Epithelial cell of proximal tubule (primary cell): ENCODE measurements at places on chromosomes 13 and 19. TPM values are rescaled to one million over a fixed set of nuclear protein-coding genes. Genes with fewer than 3 reads are reported as not detected.

The NKPD1 gene
- total RNA-seq: 0.29 TPM in 1 of 2 replicates, not detected in the other

DNA sequence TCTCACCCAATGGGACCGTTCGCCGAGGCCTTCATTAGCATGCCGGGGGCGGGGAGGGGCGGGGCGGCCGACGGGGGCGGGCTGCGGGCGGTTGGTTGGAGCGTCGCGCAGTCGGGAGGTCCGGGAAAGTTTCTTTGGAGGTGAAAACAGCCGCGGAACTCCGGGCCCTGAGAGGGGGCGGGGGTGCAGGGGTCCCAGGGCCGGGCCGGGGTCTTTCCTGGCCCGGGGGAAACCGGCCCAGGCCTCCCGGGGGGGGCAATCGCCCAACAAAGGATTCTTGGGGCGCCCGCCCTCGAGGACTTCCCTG lies at the start of gene HMG20B:
Gene HMG20B (plus strand): TSS at position 90 of the 307 bp plus-strand sequence. CDS start 366 bp downstream, outside the sequence.
- no peak for DNase-seq

The ZNF714 gene
- total RNA-seq: 7.6 and 13.9 TPM in 2 replicates

The A1BG gene
- 2.7 and 20.1 TPM in 2 replicates for total RNA-seq

The ZNF497 gene
- 0.06 and 0.14 TPM in 2 replicates for total RNA-seq

GRCh38 chr19:45505151-45505995 lies 1.9 kb upstream of the VASP start:
- DNase-seq: no peak

The CLEC4G gene
- total RNA-seq: not detected in 2 replicates

The ERICH6B gene
- not detected in 2 replicates for total RNA-seq

DNA sequence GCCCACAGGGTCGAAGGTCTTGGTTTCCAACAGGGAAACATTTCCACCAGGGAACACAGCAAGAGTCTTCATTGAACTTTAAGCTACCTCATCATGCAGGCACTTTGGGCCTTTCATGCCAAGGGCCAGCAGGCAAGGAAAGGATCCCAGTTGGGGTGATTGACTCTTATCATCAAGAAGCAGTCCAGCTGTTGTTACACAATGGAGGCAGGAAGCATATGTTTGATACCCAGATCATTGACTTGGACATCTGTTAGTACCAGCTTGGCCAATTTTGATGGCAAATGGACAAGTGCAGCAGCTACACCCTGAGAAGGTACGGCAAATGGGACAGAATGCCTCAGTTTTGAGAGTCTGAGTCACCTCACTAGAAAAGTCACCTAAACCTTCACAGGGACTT lies 10.9 kb upstream of the RCBTB1 start:
- DNase-seq: no peak

DNA sequence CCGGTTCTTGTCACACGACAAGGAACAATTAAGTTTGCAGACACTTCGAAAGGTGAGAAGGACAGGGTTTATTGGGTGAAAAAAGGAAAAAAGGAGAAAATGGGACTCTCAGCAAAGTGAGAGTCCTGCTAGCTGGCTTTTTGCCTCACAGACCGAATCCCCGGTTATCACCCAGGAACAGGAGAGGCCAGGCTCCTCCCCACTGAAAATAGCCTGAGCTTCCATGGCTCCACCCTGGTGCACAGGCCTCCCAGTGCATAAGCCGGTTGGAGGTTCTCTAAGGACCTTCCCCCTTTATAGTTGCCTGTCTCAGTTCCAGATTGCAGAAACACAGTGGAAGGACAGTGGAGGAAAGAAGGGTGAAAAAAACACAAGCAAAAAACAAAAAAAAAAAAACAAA lies 571.7 kb downstream of the KCTD12 start:
- no peak for DNase-seq

DNA sequence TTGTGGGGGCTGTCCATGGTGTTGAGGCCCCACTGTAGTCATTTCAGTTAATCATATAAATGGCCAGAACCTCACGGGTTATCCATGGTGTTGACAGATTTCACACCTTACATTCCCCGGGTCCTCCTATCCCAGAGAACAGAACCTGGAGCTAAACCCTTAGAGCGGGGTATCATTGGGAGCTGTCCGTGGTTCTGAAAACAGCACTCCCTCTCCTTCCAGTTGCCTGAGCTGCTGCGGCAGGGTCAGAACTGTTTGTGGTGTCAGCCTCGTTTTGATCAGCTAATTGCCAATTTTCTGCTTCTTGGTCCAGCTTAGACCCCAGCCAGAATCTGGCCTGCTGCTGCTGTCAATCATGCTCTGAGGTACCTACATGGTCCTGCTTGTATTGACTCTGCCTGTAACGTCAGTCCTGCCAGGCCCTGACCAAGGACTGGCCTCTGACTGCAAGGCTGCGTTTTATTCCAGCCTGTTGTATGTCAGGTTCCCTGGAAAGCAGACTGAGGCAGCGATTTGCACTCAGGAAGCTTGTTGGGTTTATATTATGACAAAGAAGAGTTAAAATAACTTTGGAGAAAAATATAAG lies 55.8 kb upstream of the KCTD15 start:
- DNase-seq: no peak

- no peak for DNase-seq
These were observed 29.4 kb downstream of the DNM2 start for GRCh38 chr19:10747271-10747670.

The RNF225 gene
- total RNA-seq: not detected in 2 replicates

DNA sequence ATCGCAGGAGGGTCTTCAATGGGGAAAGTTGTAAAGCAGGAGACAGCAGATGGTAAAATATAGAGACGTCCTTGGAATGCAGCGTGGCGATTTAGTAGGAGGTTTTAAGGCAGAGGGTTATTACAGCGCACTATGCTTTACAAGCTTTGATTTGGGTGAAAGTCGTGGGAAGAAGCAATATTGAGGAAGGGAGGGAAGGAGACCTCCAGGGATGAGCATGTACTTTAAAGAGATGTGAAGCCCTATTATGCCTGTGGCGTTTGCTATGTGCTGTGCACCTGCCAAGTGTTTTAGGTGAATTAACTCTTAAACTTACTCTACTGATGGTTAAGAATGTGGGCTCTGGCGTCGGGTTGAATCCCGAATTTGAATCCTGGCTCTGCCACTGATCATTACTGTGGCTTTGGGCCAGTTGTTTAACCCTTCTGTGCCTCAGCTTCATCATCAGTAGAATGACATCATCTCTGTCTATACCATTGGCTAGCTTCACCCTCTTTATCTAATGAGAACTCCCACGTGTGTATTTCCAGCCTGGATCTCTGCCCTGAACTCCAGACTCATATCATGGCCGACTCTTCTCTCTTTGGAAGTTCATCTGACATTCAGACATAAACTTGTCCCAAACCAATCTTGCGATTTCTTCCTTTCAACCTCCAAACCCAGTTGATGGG lies 583 bp downstream of the CCDC61 start:
- no peak for DNase-seq

- no peak for DNase-seq
These were observed 17.3 kb downstream of the SBK2 start for GRCh38 chr19:55519451-55520311.

- DNase-seq: peak; percentile 54
These were observed 35.8 kb downstream of the RNF6 start for GRCh38 chr13:26186118-26186870.

- DNase-seq: no peak
These were observed at the start of gene MEF2B for GRCh38 chr19:19170053-19170872. Gene MEF2B (minus strand): TSS chr19:19170263. CDS start chr19:19150735, 19,528 bp downstream.

The CEACAM8 gene
- not detected in 2 replicates for total RNA-seq

- no peak for DNase-seq
These were observed 57.6 kb upstream of the ZNF507 start for GRCh38 chr19:32287811-32288227.

DNA sequence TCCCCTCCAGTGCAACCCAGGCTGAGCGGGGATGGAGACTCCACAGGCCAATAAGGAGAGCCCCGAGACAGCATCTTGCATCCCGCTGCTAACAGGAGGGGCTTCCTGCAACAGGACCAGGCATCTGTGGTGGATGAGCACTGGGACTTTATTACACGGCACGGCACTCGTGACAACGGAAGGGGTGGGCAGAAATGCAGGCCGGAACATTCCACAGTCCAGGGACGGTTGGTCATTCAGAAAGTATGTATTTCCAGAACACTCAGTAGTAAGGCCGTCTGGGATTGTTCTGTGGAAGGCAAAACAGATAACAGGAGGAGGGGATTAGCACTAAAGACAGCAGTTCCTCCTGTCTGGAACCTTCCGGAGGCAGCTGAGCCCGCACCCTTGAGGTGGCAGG lies 3.3 kb upstream of the TM6SF2 start:
- DNase-seq: no peak

DNA sequence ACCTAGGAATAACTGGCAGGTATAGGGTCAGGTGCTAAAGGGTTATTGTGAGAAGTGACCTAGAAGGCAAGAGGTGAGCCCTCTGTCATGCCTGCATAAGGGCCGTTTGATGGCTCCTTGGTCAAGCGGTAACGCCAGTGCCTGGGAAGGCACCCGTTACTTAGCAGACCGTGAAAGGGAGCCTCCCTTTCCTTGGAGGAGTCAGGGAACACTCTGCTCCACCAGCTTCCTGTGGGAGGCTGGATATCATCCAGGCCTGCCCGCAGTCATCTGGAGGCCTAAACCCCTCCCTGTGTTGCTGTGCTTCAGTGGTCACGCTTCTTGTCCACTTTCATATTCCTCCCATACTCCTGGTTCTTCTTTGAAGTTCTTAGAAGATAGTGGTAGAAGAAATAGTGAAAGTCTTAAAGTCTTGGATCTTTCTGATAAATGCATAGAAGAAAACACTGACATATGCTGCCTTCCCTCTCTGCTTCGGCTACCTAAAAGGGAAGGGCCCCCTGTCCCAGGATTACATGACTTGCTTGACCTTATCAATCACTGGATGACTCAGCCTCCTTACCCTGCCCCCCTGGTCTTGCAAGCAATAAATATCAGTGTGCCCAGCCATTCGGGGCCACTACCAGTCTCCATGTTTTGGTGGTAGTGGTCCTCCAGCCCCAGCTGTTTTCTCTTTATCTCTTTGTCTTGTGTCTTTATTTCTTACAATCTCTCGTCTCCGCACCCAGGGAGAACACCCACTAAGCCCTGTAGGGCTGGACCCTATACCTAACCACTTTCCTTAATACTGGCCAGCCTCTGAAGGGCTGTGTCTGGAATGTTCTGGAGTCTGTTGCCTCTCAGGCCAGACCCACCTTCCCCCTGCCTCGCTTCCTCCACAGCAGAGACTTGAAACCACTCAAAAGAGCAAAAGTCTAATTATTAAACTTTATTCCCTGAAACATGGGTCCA lies 16.1 kb upstream of the ABCC4 start:
- DNase-seq: no peak

DNA sequence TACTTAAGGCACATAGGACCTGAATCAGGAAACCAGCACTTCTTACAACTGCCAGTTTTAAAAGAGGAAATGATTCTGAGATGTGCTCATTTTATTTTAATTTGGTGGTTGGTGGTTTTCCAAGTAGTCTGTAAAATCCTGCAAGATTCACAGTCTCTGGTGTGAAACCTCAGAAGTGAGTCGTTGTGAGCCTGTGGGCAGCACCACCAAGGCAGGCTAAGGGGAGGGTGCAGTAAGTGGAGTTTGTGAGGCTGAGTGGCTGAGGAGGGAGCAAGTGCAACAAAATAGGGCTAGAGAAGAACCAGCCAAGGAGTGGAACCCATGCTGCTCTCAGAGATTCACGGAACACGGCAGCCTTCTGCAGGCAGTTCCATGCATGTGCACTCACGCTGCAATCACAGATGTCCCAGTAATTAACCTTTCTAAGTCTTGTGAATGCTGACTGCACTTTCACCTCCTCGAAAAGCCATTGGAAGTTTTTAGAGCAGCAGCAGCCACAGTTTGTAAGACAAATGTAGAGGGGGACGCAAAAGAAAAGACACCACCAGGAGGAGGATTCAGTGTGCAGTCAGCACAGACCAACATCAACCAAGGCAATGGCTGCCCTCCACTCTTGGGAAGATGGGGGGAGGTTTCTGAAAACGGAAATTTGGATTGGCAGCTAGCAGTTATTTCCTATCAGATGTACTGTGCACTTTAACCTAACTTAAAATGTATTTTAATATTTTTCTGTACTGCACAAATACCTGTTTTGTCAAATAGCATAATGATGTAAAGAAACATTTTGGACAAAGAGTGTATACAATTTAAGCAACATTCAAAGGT lies 44.9 kb downstream of the ESD start:
- DNase-seq: no peak

The ZNF350 gene
- total RNA-seq: 2.7 and 4.3 TPM in 2 replicates

The GPR180 gene
- total RNA-seq: 8.2 and 9.8 TPM in 2 replicates

DNA sequence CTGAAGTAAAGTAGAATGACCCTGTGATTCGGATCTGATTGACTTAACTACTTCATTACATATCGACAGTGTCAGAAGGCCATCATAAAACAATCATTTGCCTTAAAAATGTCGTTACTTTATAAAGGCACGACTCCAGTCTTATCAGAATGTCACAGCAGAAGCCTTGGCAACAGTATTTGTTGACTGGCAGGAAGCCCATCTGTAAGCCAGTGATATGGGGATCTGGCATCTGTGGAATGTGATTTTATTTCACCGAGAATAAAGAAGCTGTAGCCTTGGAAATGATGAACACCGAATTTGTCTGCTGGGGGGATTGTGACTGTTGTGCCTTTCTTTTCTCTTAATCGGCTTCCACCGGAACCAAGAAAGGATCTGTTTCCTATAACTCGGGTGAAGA lies 362.5 kb downstream of the TDRD3 start:
- peak; percentile 35 for DNase-seq

The POLRMT gene
- 37.9 and 60.0 TPM in 2 replicates for total RNA-seq

The HS6ST3 gene
- total RNA-seq: 0.07 and 0.29 TPM in 2 replicates

DNA sequence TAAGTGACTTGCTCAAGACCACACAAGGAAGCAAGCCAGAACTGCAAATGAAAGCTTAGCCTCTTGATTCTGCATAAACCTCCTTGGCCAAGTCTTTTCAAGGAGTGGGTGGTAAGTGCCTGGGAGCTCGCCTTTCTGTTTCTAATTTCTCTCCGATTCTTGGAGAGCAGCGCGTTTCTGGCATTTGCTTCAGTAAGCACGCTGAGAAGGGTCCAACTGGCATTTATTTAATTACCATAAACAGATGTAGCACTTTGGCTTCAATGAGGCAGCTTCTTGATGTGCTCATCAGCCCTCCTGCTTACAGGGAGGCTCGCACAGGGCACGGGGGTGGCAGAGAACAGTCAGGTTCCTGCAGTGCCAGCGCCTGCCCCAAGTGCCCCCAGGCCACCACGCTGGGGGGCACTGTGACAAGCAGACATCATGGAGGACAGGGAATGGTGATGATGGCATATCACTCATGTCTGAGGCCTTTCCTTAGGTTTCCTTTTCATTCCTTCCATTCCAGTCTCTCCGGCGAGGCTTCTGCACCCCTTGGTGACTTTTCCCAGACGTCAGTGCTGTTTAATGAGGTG lies 13.3 kb downstream of the SIAH3 start:
- DNase-seq: no peak

DNA sequence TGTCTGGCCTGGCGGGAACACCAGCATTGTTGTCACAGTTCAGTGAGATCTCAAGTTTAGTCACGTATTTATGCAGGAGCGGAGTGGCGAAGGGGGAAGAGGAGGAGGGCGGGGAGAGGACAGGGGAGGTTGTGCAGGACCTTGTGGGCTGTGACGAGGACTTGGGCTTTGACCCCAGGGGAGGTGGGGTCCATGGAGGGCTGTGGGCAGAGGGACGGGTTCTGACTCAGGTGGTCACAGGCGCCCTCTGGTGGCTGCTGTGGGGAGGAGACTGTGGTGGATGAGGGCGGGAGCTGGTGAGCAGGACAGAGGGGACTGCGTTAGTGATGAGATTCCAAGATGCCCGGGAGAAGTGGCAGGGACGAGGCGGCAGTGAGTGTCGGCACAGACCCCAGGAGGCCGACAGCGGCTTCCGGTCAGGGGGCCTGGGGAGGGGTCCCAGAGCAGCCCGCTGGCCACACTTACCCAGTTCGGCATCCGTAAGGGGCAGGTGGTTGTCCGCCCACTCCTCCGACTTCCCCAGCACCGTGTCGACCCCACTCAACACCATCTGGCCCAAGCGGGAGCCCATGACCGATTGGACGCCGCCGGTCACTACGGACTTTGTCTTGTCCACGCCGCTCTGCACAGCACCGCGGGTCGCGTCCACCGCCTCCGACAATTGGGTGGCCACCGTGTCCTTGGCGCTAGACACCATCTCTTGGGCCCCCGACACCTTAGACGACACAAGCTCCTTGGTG lies 15.7 kb downstream of the PLIN3 start:
- peak; percentile 69 for DNase-seq
